ENCODE measurements at places on chromosomes 3 and 15.
A peak's percentile ranks its signal among the peaks of the same experiment; 100 is the strongest.

DNA sequence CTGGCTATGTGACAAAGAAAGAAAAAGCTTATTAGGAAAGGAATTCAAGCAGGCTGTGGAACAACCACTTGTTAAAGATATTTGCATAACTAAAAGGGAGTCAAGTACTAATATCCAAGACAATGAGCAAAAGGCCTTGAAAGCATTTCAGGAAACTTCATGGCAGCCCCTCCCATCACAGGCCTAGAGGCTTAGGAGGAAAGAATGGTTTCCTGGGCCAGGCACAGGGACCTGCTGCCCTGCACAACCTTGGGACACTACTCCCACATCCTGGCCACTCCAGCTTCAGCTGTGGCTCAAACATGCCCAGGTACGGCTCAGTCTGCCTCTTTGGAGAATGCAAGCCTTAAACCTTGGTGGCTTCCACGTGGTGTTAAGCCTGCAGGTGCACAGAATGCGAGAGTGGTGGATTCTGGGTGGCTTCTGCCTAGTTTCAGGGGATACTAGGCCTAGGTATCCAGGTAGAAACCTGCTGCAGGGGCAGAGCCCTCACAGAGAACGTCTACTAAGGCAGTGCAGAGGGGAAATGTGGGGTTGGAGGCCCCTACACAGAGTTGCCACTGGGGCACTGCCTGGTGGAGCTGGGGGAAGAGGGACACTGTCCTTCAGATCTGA lies 121.6 kb downstream of the OPA1 start:
- DNase-seq: no peak

DNA sequence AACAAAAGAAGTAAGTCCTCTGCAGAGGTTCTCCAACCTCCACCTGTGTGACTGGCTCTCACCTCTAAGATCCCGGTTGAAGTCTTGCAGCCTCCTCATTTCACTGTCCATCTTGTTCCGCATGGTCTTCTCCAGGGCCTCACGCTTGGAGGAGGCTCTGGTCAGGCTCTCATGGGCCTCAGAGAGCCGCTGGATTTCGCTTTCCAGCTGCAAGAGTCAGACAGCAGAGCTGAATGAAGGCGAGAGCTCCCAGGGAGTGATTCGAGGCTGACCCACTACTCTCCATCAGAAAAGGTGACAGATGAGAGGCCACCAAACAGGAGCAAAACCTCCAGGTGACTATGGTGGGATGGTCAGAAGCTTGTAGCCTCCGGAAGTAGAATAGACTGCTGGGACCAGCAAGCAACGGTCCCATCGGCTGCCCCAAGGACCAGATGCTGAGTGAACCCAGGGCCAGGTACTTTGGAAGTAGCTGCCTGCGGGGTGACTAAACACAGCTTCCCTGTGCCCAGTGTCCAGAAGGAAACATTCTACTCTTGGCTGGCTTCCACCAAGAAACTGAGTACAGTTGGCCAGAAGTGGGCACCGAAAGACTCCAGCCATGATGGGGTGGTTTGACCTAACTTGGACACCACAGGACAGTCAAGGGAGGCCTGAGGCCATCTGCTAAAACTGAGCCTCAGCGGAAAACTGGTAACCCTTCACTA lies 7.9 kb downstream of the AMOTL2 start:
- no peak for DNase-seq

GRCh38 chr3:108887777-108888176 lies 65.2 kb downstream of the TRAT1 start:
- no peak for DNase-seq

- DNase-seq: no peak
Measured at GRCh38 chr3:196688349-196688748, 23.7 kb downstream of the CEP19 start.

DNA sequence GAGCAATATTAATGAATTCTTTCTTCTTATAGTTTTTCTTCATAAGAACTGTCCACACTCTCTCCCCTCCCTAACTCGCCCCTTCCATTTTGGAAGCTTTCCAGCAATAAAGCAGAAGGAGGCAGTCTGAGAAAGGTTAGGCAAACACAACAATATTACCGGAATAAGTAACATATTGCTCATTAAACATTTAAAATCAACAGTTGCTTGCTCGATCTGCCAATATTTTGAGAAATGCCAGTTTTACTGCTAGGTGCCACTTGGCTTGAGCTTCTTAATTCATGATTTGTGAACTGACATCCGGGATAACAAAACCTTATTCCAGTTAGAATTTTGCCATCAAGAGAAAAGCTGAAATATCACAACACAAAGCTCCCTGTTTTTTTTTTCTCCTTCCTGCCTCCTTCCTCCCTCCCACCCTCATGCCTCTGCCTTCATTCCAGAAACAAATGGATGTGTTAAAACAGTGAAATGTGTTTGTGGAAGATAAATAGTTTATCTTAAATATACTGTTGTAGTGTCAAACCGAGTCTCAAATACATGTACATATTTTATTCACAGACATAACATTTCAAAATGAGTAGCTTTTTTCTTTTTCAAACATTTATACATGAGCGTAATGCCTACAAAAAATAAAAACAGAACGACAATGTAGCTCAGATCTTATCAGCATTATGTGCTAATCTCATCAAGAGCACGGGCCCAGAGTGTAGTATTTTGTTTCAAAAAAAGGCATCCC lies 253.7 kb downstream of the GAP43 start:
- DNase-seq: no peak

- no peak for DNase-seq
Measured at GRCh38 chr3:106510206-106510605, 641.4 kb upstream of the CBLB start.

GRCh38 chr15:56824175-56824574 lies 90.9 kb upstream of the ZNF280D start:
- DNase-seq: no peak

- DNase-seq: no peak
Measured at GRCh38 chr3:141073580-141073979, 22.4 kb downstream of the SPSB4 start.

DNA sequence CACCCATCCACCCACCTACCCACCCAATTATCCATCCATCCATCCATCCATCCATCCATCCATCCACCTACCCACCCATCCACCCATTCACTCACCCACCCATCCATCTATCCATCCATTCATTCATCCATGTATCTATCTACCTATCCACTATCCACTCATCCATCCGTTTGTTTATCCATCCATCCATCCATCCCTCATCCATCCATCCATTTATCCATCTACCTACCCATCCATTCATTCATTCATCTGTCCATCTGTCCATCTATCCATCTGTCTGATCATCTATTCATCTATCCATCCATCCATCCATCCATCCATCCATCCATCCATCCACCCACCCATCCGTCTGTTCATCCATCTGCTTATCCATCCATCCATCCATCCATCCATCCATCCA lies 65.7 kb downstream of the FBLN2 start:
- no peak for DNase-seq

DNA sequence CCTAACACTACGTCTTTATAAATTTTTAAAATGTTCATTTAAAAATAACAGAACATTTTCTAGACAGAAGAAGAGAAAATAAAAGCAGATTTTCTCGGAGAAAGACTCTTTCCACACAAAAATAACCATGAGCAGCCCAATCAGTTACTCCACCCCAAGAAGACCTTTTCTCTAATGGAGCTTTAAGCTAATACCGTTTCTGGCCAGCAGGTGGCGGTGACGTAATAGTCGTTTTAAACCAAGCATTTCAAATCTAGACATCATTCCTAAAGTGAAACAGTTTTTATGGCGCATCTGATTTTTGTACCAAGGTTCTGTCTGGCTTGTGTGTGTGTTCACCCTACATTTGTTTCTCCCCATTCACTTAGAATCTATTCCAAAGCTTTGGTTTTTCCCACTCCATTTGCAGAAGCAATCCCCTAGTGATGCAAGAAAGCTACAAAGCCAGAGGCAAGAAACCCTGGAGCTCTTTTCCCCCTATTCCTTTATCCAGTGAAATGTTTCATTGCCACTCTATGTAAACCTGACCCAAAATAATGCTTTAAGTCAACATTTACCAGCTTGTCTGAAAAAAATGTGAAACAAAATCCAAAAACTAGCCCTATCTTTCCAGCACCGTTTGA lies 336.7 kb upstream of the IGF1R start:
- DNase-seq: peak; percentile 74

DNA sequence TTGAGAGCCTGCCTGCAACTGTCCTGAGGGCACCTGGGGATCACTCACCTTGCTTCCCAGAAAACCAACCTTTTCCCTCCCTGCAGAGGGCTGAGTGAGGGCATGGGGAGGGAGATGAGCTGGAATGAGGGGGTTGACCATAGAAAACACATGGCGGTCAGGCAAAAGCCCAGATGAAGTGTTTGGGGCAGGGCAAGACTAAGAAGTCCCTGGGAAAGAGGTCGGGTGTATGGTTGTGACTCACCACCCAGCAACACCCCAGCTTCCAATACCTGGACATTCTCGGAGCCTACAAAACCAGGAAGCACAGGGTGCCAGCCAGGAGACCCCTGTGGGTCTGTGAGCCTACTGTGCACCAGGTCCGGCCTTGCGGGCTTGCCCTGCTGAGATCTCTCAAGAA lies 95.3 kb upstream of the ATP2B2 start:
- no peak for DNase-seq

DNA sequence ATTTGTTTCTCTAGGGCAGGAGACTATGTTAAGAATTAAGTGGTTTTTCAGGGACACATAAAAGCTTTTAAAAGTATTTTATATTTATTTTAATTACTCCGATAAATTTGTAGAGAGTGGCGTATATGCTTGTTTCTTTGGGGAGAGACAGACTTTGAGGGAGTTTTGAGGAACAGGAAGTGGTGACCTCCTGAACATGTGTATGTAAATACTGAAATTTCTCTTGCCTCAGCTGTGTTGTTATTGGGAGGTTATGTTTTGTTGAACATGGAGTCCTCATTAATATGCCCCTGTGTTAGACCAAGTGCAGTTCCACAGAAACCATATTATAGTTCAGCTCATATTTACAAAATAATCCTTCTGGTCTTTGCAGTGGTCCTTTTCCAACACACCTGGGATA lies 41.8 kb upstream of the UTS2B start:
- no peak for DNase-seq

DNA sequence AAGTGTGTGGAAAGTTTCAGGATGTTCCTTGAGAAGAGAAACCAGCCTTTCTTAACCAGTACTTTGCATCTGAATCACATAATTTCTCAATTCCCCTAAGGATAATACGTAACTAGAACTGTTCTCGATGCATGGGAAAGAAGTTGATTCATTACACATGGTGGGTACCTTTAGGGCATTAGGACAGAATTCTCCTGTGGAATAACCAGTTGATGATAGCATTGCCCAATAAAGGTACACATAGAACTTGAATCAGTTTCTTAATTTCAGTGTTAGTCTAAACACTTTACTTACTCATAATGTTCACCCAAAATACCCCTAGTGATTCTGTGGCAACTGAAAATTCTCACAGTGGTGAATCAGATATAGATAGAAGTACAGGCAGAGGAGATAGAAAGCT lies 1030.9 kb downstream of the ROBO1 start:
- DNase-seq: no peak

- DNase-seq: no peak
Measured at GRCh38 chr15:98799461-98800390, 151.4 kb downstream of the IGF1R start.

GRCh38 chr3:21528291-21528995 lies 222.6 kb downstream of the ZNF385D start:
- no peak for DNase-seq

- DNase-seq: no peak
Measured at GRCh38 chr15:24858737-24859601, 95.8 kb upstream of the SNRPN start.

GRCh38 chr3:10460951-10461545 lies 44.3 kb downstream of the ATP2B2 start:
- DNase-seq: no peak

- DNase-seq: no peak
Measured at GRCh38 chr15:43525131-43525530, 7.7 kb downstream of the MAP1A start.

GRCh38 chr3:78645628-78646310 lies 1122.0 kb downstream of the ROBO1 start:
- DNase-seq: no peak

Measured in stimulated activated CD4-positive, alpha-beta T cell treated with anti-CD3 and anti-CD28 coated beads, Interleukin-12 subunit alpha, Interleukin-12 subunit beta, amount 100 ng/mL, for 24 hours (primary cell).